Lower leg skin (tissue), 4 donors: ENCODE measurements at places on chromosomes 3 and 15. TPM values are rescaled to one million over a fixed set of nuclear protein-coding genes. Genes with fewer than 3 reads are reported as not detected.

CIDEC gene
- 23.7 TPM for total RNA-seq

CTDSPL gene
- total RNA-seq, result 94.1 TPM

- DNase-seq, result no peak
Measured at GRCh38 chr15:83106994-83107840, at the start of gene TM6SF1. TSS of gene TM6SF1 (plus strand) at chr15:83107645. CDS start at chr15:83107681, 36 bp downstream.

DNA sequence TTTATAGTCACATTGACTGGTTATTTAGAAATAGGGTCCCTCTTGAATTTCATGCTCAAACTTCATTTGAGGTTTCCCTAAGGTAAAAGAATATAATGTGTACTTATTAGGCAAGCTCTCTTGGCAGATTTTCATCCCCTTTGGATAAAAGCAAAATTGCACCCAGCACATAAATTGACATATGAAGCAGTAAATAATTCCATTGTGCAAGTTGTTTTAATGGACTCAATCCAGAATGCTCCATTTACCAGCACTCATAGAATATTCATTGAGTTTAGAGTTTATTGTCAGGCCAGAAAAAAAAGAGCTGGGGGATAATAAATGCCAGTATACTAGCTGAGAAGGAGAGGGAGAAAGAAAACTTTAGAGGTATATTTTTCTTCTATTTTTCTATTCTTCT, 136.8 kb downstream of the TPRG1 start:
- no peak for DNase-seq

- no peak for DNase-seq
Measured at GRCh38 chr3:15426579-15427118, 695 bp downstream of the METTL6 start.

- no peak for DNase-seq
Measured at GRCh38 chr15:25597571-25597970, 158.7 kb upstream of the UBE3A start.
